ENCODE measurements at places on chromosomes 1 and 21. TPM values are rescaled to one million over a fixed set of nuclear protein-coding genes. Genes with fewer than 3 reads are reported as not detected.

DNA sequence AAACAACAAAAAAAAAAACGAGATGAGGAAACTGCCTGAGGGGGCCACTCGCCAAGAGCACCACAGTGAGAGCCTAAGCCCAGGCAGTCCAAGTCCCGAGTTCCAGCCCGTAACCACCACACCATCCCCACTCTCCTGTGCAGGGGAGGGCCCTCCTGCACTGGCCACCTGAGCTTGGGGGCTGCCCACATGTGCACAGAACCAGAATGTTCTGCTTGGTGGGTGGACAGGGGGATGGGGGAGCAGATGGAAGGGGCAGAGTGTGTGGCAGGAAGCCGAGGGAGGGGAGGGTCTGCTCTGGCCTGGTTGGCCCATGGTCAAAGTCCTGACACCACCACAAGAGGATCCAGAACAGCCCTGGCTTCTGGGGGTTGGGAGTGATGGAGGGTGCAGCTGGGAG lies 17.6 kb downstream of the ADPRS start:
- H3K27me3 ChIP-seq: no peaks in the 10 kb centered on the region
- H3K36me3 ChIP-seq: no peaks in the 10 kb centered on the region
- DNase-seq: no peak
- H3K4me1 ChIP-seq: no peaks in the 10 kb centered on the region
- no peak overlapping the region for H3K27ac ChIP-seq

DNA sequence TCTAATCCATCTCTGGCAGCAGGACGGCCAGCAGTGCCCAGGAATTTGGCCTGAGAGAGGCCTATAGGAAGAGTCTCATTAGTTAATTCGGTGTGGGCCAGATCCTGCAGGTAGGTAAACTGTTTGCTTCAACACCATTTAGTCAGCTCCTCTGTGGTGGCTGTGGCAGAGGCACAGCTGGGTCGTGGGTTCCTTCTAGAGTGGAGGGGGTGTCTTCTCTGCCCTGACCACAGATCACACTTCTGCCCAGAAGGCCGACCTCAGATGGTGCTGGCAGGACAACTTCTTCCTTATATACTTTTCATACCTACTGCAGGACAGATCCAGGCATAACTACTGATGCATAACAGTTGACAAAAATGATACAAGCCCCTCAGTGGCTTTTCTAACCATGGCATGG lies 281.4 kb downstream of the RPS6KC1 start:
- no peak for DNase-seq

DNA sequence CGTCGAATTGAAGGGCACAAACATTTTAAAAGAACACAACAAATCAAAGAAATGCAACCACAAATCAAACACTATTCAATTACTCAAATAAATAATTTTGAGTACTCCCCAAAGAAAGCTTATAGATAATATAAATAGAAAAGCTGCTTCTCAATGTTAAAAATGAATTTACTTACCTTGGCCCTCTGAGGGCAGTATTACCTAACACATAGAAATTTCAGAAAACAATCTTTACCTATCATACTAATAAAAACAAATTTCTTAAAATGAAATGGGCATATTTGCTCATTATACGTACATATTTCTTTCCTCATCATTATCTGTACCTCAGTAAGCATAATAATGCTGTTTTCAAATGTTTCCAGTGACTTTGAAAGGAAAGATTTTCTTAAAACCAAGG lies 141.8 kb downstream of the AKT3 start:
- H3K4me1 ChIP-seq: peaks cover 4% of the 10 kb centered on the region
- H3K27ac ChIP-seq: no peak overlapping the region
- DNase-seq: no peak
- H3K36me3 ChIP-seq: no peaks in the 10 kb centered on the region

DNA sequence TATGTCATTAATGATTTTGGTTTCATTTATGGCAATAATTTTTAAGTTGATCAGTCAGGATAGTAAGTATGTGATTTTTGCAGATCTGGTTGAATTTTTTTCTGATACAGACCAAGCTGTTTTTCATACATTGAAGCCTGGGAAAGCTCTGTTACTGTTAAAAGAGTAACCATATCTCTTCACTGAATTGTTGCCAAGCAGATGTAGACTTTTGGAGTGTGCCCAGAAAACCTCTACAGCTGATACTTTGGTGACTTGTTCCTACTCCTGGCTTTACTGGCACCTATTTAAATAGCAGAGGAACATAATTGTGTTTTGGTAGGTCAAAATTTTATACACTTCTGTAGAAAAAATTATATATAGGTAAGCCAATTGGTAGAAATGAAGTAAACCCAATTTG lies 49.4 kb downstream of the NFIA start:
- no peaks in the 10 kb centered on the region for H3K4me1 ChIP-seq
- DNase-seq: no peak
- no peaks in the 10 kb centered on the region for H3K27me3 ChIP-seq

The SYT14 gene
- total RNA-seq: not detected

GRCh38 chr21:28342212-28342810 lies 650.4 kb downstream of the LTN1 start:
- H3K4me3 ChIP-seq: no peak overlapping the region
- no peaks in the 10 kb centered on the region for H3K36me3 ChIP-seq
- no peak for DNase-seq
- no peaks in the 10 kb centered on the region for H3K4me1 ChIP-seq
- no peak overlapping the region for H3K27ac ChIP-seq

- H3K4me3 ChIP-seq: no peak overlapping the region
- no peak overlapping the region for H3K27ac ChIP-seq
- no peak for DNase-seq
- H3K27me3 ChIP-seq: no peaks in the 10 kb centered on the region
These were observed 199.1 kb upstream of the KCND3 start for GRCh38 chr1:112188611-112189010.

The FCRLB gene
- total RNA-seq: not detected

- H3K27me3 ChIP-seq: no peaks in the 10 kb centered on the region
- H3K27ac ChIP-seq: no peak overlapping the region
- no peak overlapping the region for H3K4me3 ChIP-seq
- H3K4me1 ChIP-seq: no peaks in the 10 kb centered on the region
These were observed 22.4 kb upstream of the FCER1A start for GRCh38 chr1:159279773-159280172.

The PDZK1 gene
- not detected for total RNA-seq

The RAB3B gene
- not detected for total RNA-seq

DNA sequence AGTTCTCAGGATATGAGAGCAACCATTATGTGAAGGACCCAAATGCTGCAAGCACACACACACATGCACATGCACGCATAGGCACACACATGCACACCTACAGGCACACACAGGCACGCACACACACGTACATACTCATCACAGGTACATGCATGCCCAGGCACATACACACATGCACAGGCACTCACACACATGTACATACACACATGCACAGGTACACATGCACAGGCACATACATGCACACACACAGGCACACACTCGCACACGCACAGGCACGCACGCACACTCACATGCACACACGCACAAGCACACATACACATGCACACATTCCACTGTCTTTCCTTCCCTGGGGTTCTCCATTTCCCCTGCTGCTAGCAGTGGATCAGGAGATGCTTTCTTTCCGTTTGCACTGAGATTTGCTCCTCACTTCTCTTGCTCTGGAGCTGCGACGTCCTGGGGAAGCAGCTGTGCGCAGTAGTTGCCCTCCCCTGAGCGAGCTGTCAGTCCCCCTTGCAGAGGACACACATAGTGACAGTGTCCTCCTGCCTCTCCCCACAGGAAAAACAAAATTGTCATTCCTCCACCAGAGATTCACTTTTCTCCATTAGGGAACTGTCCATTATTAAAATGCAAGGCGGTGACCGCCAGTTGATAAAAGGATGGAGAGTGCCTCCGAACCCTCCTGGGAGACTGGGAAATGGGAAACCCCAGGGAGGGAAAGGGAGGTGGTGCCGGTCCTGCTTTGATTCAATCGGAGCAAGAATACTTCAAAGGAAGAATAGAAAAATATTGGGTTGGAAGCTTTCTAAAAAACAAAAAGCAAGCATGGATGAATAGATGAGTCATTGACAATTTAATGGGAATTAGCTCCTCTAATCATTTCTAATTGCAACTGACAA lies 69.5 kb downstream of the WDR4 start:
- no peak overlapping the region for H3K27ac ChIP-seq
- DNase-seq: no peak
- H3K4me1 ChIP-seq: no peaks in the 10 kb centered on the region
- no peaks in the 10 kb centered on the region for H3K36me3 ChIP-seq
- H3K4me3 ChIP-seq: no peak overlapping the region

- no peaks in the 10 kb centered on the region for H3K27me3 ChIP-seq
- no peak overlapping the region for H3K27ac ChIP-seq
These were observed 29.4 kb downstream of the ZBTB18 start for GRCh38 chr1:244080343-244080929.

The FMO4 gene
- 30.1 TPM for total RNA-seq

GRCh38 chr1:224170748-224171478 lies 12.1 kb upstream of the DEGS1 start:
- H3K36me3 ChIP-seq: no peaks in the 10 kb centered on the region
- no peak overlapping the region for H3K4me3 ChIP-seq
- H3K27ac ChIP-seq: no peak overlapping the region

The NUP133 gene
- total RNA-seq: 9.3 TPM

- H3K27me3 ChIP-seq: no peaks in the 10 kb centered on the region
- no peak overlapping the region for H3K4me3 ChIP-seq
- no peaks in the 10 kb centered on the region for H3K4me1 ChIP-seq
- H3K27ac ChIP-seq: no peak overlapping the region
- no peaks in the 10 kb centered on the region for H3K36me3 ChIP-seq
These were observed 150.6 kb downstream of the TGFBR3 start for GRCh38 chr1:91735266-91735845.
